ENCODE measurements at places on chromosomes 2 and 18. TPM values are rescaled to one million over a fixed set of nuclear protein-coding genes. Genes with fewer than 3 reads are reported as not detected.

GRCh38 chr2:148515976-148516375 lies 128.6 kb upstream of the EPC2 start:
- DNase-seq, result no peak

- DNase-seq, result no peak
Measured at GRCh38 chr2:157848213-157848612, 27.9 kb downstream of the ACVR1 start.

DNA sequence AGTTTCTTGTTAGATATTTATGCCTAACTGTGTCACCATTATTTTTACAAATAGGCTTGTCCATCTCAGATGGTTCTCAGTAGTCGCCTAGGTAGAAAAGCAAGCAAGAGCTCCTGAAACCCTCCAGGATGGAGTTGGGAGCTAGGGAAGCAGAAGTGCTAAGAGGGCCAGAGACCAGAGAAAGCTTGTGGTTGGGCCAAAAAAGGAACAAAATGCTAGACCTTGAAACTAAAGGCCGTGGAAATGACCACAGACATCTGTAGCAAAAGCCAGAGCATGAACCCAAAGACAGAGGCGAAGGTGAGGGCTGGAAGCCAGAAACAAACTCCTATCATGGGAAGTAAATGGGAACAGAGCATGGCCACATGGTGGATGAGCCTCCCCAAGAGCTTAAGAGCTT lies 29.9 kb upstream of the RMDN2 start:
- no peak for DNase-seq

Gene LCT
- total RNA-seq, result not detected

DNA sequence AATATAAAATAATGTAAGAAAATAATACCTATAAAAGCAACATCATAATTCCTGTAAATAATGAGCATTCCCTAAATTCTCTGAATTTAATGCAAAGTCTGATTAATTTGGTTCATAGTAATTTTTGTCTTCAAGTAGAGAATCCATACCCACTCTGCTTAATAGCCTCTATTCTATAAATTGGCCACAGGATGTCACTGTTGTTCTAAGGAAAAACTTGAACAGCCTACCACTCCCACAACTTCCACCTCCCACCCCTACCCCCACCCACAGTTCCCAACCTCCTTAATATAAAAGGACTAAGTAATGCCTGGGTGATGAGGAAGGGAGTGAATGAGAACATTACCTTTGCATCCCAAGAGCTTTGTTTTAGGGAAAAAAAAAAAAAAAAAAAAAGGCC lies 27.2 kb upstream of the BBS5 start:
- DNase-seq, result no peak

Gene LOXHD1
- not detected for total RNA-seq

DNA sequence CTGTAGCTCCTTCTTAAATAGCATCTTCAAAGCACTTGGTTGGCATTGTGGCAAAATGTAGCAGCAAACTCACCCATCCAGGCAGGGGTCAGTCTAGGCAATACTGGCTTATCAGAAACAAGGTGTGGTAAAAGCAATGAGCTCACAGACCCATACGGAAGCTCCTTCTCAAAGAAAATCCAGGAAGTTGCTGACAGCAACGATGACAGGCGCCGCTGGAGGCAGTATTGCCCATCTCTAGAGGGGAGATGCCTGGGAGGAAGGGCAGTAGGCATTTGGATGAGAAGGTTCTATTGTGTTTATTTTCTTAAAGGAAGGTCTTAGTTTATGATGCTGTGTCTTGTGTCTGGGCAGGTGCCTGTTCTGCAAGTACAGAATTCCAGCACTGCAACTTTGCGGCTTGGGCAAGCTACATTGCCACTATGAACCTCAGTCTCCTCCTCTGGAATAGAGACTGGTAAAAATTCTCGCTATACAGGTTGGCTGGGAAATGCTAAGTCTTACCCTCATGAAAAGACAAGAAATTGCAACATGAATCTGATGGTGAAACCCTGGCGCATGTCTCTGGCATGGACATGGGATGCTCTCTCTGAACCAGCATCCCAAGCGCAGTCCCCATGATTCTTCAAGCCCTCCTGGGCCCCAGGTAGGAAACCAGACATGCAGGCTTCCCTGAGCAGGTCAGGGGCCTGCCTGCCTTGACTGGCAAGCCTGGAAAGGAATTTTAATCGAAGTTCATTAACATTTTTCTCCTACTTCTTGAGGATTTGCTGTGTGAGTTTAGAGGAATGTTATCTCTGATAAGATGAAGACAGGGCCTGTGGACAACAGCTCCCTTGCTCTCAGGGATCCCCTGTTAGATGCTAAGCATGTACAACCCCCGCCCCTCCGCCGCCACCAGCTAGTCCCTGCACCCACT lies 156.0 kb downstream of the TFCP2L1 start:
- peak; percentile 41 for DNase-seq

GRCh38 chr2:171136024-171136423 lies 24.7 kb downstream of the TLK1 start:
- DNase-seq, result no peak

DNA sequence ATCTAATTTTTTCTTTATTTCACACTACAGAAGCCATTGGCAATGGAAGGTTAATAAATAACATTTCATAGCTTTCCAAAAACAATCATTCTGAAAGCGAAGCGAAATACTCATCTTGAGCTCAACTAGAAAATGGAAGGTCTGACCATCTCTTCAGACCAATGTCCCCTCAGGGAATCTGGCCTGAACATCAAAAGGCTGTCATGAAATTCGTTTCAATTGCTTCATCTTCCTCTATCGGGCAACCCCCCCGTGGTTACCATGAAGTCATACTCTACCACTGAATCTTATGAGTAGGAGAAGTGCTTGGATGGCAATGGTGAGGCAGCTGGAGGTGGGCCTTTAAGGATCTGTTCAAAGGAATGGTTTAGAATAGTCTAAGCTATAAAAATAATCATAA lies 22.9 kb upstream of the CYTIP start:
- DNase-seq, result no peak

GRCh38 chr18:67179726-67180125 lies 336.8 kb downstream of the DSEL start:
- no peak for DNase-seq

DNA sequence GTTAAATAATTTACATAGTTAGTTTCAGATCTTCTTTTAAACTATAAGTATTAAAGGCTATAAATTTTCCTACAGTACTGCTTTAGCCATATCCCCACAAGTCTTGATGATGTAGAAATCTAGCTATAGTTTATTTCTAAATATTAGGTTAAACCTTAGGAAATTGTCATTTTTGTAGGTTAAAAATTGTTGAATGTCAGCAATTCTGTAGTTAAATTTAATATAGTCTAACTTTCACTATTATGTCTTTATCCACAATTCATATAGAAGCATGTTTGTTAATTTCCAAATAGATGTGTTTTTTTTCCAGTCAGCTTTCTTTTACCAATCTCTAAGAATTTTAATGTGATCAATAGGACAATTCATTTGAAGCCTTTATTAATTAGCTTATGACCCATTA lies 199.7 kb downstream of the ETAA1 start:
- no peak for DNase-seq

- DNase-seq, result no peak
Measured at GRCh38 chr2:235021752-235022151, 69.9 kb downstream of the SH3BP4 start.

All from right lobe of liver (tissue), 6 donors.